ENCODE measurements at places on chromosomes 7 and 10.
A peak's percentile ranks its signal among the peaks of the same experiment; 100 is the strongest.

DNA sequence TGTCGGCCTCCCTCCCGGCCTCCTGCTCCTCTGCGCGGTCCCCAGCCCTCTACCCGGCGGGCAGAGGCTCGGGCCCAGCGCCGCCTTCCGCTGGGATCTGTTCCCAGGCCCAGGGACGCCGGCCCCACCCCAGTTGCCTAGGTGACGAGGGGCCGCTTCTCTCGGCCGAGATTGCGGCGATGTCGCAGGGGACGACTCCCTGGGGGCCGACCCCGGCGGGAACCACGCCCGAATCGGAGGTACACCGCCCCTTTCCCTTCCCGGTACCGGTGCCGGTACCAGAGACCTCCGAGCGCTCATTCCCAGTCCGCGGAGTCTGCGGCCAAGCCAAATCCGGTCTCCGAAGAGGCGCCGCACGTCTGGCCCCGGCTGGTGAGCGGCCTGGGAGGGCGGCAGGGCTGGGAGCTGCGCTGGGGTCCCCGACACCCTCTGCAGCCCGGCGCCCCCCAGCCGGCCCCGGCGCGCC is at the start of gene CABCOCO1:
Gene CABCOCO1 (plus strand): TSS at position 136 of the 466 bp plus-strand sequence. CDS start 44 bp downstream, at position 180.
- DNase-seq, result no peak

- DNase-seq, result no peak
These were observed 46.4 kb downstream of the CALML3 start for GRCh38 chr10:5570979-5571810.

- DNase-seq, result no peak
These were observed 32.1 kb downstream of the STK32C start for GRCh38 chr10:132275426-132276178.

DNA sequence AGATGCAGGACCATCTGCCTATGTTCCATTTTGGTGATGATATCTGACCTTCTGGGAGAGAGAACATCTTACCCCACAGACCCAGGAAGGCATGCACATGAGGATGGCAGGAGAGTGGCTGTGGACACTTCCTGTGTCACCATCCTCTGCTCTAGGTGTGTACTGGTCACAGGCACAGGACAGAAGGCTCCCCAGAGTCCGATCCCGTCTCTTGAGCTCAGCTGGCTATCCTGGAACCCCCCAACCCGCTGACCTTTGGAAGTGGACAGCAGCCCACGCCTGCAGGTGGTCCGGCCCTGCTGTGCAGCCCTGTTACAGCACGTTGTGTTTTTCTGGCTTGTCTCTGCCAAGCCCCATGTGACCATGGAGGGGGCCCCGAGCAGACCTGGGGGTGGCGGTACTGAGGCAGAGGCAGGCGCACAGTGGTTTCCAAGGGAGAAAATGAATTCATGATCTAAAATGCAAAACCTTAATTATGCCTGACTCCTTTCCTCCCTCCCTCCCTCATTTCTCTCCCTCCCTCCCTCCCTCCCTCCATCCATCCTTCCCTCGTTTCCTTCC is 178.8 kb downstream of the CUX1 start:
- no peak for DNase-seq

DNA sequence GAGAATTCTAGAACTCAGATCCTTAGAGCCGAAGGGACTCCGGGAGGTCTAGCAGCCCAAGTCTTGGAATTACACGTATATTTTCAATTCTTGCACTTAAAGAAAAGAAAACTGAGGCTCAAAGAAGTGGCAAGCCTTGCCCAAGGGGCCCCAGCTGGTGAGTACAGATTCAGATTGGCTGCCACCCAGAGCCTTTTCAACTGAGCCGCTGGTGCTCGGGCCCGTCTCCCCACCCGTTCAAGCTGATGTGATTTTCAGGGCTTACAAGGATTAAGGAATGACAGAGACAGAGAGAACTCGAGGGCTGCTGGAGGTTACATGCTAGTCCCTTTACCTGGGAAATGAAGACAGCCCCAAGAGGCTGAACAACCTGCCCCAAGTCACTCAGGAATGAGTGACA is 117.8 kb downstream of the ABLIM1 start:
- no peak for DNase-seq

DNA sequence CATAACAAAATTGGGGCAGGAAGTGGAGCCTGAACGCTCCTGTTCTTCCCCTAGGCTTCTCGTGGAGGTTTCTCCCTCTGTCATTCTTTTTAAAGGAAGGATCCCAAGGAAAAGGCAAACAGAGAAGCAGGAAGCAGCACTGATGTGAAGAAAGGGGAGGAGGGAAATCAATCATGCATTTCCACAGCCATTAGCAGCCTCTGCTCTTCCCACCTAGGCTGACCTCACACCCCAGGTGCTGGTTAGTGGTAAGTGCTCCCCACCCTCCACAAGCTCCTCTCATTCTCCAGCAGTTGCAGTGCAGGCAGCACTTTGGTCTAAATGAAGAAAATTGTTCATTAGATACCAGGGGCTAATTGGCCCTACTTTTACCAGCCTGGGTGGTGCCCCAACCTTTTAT is 2.6 kb downstream of the CRHR2 start:
- no peak for DNase-seq

GRCh38 chr10:35774109-35774508 is 132.0 kb upstream of the FZD8 start:
- DNase-seq, result no peak

- DNase-seq, result no peak
These were observed 4.8 kb upstream of the VCL start for GRCh38 chr10:73992899-73993788.

DNA sequence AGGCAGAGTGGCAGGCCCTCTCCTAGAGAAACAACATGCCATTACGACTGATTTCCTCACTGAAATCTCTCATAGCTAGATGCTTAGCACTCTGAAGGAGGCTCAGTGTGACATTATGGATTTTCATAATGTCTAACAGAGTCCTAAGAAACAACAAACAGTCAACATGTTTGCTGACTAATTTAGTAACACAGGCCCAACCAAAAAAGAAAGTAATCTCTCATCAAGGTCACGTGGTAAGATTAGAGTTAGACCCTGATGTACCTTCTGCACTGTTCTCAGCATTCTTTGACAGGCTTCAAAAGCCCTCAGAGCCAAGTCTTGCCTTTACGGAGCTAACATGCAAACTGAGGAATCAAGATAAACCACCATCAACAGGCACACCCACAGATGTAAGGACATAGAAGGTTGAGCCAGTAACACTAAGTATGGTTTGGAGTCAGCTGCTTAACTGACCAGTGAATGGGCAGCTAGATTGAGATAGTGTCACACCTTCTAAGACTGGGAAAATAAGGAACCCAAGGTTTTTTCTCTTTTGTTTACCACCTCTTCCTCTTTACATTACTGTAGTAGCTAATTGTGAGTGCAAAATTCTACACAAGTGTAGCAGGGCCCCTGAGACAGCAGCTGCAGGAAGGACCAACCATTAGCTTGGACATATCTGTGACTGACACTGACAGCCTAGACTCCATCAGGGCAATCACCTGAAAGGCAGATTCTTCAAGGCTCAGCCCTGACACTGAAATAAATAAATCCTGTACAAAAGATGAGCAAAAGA is 15.3 kb upstream of the KCNIP2 start:
- no peak for DNase-seq

DNA sequence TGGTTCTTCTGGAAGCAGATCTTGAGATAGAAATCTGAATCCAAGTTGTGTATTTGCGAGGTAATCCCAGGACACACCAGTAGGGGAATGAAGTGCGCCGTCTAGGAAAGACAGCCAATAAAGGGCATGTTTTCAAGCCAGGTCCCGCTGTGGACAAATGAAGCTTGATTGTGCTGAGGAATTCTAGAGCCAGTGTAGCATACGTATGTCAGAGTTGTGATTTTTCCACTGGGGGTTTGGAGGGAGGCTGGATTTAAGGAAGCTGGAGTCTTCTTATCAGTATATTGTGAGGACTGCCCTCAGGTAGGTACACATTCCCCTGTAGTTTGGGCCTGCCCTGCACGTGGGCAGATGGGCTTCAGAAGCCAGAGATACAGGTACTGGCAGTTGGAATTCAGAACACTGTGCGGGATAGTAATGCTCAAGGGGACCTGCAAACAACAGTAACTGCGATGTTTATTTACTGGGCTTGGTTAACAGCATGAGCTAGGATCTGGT is 50.9 kb downstream of the GALNT11 start:
- no peak for DNase-seq

- no peak for DNase-seq
These were observed 105.5 kb downstream of the CHN2 start for GRCh38 chr7:29300026-29300480.

GRCh38 chr7:29019896-29020295 is 61.8 kb upstream of the TRIL start:
- no peak for DNase-seq

DNA sequence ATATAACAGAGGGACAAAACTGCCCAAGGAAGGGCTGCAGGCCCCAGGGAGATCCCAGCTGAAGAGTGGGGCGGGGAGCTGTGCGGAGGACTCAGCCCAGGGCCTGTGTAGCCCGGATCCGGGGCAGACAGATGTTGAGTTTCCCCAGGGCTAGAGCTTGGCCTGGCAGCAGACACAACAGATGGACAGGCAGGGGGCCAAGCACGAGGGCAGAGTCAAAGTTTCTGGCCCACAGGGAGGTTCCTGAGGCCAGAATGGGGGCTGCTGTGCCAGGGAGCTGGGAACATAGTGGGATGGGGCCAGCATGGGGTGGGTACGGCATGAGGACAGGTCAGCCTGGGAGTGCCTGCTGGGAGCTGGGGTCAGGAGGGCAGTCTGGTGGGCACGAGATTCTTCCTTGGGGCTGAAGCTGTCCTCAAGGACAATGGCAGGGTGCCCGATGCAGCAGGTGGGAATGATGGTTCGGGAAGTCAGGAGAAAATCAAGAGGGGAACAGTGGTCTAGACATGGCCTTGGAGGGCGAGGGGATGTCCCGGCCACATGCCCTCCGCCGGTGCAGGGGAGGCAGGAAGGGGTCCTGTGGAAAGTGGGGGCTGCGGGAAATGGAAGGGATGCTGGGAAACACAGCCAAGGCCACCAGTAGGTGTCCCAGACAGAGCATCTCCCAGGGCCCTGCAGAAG is 519.1 kb upstream of the FOXK1 start:
- DNase-seq, result no peak

GRCh38 chr7:108234971-108235450 is 104.8 kb upstream of the LAMB4 start:
- DNase-seq, result no peak

- peak; percentile 93 for DNase-seq
These were observed 193.1 kb downstream of the WDR37 start for GRCh38 chr10:1249142-1249920.

DNA sequence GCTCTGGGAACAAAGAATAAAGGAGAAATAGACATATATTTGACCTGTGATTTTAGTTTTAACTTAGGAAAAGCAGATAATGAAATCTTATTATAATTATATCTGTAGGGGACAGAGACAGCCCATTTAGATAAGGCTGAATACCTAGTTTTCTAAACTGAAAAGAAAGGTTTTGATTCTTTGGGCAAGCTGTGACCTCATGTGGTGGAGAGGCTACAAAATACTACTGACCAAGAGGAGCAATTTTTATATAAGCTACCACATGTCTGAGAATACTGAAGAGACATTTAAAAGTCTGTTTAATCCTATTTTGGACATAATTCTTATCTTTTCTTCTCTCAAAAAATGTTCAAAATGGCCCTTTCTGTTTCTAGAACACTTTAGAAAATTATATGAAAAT is 271.0 kb downstream of the MTERF1 start:
- DNase-seq, result no peak

DNA sequence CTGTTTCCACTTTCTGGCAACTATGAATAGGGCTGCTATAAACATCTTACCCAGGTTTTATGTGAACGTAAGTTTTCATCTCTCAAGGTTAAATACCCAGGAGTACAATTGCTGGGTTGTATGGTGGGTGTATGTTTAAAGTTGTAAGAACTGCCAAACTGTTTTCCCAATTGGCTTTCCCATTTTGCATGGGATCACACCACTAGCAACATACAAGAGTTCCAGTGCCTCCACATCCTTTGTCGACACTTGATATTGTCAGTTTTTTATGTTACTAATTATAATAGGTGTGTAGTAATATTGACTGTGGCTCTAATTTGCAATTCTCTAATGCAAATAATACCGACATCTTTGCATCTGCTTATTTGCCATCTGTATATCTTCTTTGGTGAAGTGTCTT is 82.9 kb downstream of the SFMBT2 start:
- no peak for DNase-seq

DNA sequence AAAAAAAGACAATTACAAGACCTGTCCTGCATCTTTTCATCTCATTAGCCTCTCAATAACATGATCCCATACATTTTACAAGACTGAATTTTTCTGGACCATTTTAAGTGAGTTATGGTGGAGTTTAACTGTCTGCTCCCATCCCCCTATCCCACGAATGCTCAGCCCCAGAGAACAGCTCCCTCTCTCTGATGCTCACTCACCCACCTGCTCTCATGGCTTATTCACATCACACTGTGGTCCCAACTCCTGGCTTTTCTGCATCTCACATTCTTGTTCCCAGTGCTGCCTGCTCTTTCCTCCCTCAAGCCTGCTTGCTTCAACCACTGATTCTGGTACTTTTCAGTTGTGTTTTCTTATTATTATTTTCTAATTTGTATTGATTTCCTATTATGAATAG is 20.4 kb upstream of the CCSER2 start:
- DNase-seq, result no peak

DNA sequence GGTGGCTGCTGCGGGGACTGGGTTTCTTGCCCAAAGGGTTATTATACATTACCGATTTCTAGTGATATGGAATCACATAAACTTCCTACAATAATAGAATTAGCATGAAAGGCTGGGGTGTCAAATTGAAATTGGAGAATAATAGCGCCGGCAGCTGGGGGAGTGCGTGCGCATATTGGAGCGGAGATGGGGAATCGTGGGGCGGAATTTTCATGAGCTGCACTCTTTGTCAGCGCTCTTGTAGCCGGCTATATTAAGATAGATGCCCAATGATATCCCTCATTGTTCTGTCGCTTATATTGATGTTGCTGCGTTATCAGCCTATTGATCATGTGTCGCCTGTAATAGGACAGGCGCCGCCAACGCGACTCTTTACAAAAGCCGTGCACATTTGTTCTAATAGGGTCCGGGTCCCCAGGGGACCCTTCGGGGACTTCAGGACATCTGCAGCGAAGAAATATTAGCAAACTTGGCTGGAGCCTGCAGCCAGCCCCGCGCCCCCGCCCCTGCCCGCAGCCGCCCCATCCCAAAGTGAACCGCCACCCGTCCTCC is 5.1 kb downstream of the UNCX start:
- DNase-seq, result no peak

DNA sequence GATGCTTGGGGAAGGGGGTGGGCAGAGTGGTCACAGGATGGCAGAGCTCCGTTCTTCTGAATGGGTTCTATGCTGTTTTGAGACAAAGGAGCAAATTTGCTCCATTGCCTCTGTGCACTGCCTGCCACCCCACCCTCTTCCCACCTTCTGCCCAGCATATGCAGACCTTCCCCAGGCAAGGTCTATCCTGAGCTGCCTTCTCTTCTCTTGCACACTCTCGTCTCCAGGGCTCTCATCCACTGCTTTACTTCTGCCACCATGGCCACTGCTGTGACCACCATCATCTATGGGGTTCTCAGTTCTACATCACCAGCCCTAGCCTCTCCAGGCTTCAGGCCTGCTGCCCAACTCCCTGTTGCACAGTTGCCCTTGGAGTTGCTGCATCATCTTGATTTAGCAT is 230.4 kb downstream of the TMEM178B start:
- DNase-seq, result no peak

GRCh38 chr10:3931224-3931623 is 146.2 kb upstream of the KLF6 start:
- no peak for DNase-seq

- DNase-seq, result no peak
These were observed 79.5 kb downstream of the SLC13A1 start for GRCh38 chr7:123120286-123120685.
